ENCODE measurements at places on chromosomes 6 and 20.
A peak's percentile ranks its signal among the peaks of the same experiment; 100 is the strongest.

GRCh38 chr6:114342826-114343781 is at the start of gene HS3ST5:
Gene HS3ST5, minus strand, starts transcription at chr6:114343023. Its CDS starts 280,178 bp downstream, at chr6:114062845.
- peak; percentile 73 for DNase-seq

DNA sequence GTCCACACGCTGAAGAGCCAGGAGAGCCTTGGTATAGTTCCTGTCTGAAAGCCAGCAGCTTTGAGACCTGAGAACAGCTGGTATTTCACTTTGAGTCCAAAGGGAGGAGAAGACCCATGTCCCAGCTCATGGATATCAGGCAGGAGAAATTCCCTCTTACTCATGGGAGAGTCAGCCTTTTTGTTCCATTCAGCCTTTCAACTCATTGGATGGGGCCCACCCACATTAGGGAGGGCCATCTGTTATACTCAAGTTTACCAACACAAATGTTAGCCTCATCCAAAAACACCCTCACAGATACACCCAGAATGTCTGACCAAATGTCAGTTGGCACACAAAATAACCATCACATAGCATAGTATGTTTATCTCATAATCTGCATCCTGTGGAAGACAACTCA is 80.1 kb downstream of the GMDS start:
- no peak for DNase-seq

- DNase-seq: no peak
Measured at GRCh38 chr6:62284725-62285124, 1.3 kb downstream of the KHDRBS2 start.

DNA sequence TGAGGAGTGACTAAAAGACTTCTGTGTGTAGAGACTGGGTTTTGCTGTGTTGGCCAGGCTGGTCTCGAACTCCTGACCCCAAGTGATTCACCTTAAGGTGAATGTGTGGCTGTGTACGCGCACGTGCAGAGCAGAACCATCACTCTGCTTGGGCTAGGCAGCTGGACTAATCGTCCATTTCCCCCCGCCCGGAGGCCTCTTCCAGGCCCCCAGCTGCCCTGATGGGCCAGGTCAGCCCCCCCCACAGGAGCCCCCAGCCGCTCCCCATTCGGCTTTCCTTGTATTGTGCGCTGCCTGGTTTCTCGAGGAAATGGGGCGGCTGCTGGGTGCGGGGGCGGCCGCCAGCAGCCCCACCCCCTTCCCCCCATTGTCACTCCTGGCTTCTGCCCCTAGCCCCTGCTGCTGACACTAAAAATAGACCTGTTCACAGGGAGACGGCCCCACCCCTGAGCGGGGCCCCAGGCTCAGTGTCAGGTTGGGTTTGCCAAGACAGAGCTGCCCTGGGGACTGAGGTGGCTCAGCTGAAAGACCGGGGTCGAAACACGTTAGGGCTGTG is 24.6 kb upstream of the CSNK2A1 start:
- DNase-seq: no peak

DNA sequence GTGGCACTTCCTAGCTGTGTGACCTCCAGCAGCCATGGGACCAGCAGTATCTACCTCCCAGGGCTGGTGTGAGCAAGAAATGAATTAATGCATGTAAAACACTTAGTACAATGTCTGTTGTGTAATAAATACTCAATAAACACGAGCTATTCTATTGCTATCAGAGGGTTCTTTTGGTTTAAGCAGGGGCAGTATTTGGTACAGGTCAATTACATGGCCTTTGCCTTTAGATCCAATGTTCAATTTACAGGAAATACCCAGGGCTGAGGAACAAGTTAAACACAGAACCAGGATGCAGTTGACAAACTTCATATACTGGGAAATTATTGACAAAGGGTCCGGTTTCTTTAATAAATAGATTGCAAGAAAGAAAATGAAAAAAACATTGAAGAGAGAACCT is 2.9 kb downstream of the TGM2 start:
- no peak for DNase-seq

DNA sequence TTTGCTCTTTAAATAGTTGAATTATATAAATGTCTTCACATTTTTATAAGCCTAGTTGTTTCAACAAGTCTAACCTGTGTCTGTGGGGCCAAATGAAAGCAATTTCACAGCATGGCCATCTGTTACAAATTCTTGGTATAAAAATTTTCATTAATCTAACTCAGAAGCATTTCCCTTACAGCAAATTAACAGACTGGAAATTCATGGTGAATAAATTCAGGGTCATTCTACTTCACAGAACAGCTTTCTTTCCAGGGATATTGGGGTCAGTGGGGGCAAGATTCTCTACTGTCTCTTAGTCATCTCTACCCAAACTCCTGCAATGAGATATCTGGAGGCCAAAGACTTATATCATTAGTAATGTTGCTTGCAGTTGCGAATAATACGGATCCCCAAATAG is 352.1 kb downstream of the MMUT start:
- no peak for DNase-seq

DNA sequence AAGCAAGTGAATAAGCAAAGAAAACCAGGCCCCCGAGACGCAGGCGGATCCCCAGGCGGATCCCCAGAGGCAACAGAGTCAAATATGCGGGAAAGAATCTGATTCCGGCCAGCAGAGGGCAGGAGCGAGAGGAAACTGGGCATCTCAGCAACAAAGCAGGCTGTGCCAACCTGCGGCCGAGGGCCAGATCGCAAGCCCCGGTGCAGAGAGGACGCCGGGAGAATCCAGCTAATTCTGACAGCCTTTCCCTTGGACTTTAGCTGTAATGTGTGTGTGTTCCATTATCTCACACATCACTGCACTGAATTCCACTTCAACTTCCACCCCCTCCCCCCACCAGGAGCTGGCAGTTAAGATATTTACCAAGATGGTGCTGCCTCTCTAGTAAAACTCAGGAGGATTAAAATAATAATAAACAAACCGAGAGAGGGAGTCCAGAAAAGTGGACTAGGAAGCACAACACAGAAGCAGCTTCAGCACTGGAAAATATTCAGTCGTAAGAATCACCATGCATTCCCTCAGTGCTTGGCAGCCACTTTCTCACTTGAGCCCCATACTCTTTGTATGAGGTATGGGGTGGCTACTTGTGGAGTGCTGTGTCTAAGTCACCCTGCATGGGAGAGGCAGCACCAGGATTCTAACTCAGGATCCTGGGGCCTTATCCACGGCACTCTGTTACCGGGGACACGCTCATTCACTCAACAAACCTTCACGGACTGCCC is 66.2 kb upstream of the SNX9 start:
- peak; percentile 84 for DNase-seq
